Hepatic stellate cell (primary cell): ENCODE measurements at places on chromosomes 4 and X.

DNA sequence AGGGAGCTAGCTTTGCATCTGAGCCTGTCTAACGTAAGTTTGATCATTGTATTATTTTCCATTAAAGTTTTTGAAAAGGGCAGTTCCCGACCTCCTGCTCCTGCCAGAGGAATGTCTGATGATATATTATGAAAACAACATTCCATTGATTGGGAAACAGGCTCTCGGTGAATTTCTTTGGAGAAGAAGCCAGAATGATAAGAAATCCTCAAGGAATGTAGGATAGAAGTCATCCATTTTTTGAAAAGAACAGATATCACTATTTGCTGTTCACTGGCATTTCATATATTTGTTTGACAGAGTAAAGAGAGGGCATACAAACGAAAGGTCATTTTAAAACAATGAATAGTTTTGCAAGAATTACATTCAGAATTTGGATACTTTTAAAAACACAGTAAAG is 781.0 kb upstream of the HTR2C start:
- no peak for DNase-seq

DNA sequence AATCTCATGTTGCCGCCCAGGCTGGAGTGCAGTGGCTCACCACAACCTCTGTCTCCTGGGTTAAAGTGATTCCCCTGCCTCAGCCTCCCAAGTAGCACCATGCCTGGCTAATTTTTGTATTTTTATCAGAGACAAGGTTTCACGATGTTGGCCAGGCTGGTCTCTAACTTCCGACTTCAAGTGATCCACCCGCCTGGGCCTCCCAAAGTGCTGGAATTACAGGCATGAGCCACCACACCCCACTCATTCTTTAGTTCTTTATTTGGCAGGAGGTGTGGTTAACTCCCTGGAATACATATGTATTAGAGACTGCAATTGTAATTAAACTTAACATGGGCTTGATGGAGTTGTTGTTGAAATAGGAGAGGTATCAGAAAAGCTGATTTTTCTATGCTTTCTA is 1396.9 kb upstream of the IGFBP7 start:
- no peak for DNase-seq

DNA sequence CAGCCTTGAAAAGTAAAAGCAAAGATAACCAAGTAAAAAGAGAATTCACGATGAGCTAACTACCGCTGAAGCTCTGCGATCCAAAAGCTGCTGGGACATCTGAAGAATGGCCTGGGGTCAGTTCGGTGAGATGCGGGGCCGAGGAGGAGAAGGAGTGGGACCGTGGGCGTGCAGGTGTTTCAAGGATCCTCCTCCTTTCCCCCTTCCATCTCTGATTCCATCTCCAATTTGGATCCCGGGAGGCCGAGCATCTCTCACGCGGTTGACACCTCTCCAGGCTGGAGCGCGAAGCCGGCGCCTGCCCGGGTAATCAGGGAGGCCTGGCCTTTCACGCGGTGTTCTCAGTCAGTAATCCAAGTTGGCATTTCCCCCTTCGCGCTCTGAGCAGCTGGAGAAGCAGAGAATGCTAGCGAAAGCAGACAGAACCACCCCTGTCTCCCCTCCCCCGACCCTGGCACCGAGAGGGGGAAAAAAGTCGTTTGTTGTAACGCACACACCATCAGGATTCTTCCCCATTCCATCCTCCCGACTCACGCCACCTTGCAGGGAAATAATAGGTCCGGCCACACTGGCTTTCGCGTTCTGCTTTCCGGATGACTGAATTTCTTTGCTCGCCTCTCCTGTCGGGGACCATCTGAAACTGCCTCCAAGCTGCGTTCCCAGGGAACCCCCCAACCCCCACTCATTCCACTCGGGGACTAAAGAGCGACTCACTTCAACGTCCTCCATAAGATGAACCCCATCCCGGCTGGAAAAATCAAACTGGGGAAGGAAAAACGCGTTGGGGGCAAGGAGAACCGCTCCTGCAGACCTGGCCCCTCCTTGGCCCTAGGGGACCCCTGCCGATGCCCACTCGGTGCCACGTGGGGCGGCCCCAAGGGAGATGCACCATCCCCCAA is 6.5 kb downstream of the NEUROG2 start:
- no peak for DNase-seq

DNA sequence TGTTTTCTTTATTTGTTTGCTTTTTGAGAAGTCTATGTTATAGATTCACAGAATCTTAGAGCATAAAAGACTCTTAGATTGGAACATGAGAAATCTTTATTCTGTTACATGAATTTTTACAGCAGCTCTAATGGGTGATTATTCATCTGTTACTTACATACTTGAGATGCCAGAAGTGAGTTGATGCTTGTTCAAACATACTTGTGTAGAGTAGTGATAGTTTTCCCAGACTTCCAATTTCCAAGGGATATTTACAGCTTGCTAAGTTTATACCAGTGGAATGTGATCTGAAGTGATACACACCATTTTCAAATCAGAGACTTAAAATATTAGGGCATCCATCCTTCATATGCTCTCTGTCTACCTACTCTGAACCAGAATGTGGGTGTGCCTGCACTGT is 252.9 kb upstream of the SMIM31 start:
- no peak for DNase-seq

DNA sequence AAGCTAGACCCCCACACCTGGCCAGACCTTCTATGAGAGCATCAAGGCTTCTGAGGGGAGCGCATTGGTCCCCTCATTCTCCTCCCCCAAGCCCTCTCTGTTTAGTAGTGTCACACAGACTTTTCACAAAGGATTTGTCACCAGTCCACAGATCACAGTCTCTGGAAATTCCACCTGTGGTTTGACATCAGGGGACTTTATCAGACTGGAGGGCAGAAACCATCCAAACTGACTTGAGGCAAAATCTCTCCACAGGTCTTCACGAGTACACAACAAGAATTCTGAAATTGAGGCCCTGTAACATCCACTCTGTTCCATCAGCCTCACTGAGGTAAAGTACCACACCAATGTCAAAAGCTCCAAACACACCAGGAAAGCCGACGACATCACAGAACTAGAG is 112.5 kb downstream of the SH3KBP1 start:
- DNase-seq: no peak

- no peak for DNase-seq
These were observed 75.4 kb upstream of the PACRGL start for GRCh38 chr4:20624793-20625374.

DNA sequence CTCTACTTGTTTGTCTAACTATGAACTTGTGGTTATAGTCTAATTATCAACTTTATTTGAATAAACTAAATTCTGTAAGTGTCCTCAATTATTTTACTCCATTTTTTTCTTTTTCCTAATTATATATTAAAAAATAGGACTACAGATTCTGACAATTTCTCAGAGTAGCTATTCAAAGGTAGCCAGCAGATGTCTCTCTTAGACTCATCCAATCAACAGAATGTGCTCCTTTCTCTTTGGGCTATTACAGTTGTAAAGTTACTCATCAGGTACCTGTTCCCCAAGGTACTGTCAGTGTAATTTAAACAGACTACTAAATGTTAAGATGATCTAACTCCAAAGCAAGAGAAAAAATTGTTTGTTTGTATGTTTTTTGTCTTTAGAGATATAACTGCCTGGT is 248.6 kb downstream of the PCDH18 start:
- peak; percentile 1 for DNase-seq

- no peak for DNase-seq
These were observed 156.6 kb downstream of the ANKRD50 start for GRCh38 chr4:124555959-124556358.

DNA sequence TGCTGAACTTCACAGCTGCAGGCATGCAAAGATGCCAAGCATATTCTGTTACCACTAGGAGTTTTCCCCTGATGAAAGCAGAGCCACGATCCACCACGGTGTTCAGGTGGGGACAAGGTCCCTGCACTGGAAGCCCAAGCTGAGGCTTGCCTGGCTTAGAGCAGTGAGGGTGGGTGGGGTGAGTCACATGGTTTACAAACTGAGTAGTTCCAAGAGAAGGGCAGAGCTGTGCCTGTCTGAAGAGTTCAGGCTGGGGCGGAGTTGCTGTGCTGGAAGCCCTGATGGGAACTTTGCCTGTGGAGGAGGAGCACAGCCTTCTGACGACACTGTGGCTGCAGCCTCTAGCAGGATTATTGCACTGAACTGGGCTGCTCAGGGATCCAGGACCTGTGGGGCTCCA is 45.5 kb downstream of the FAM9B start:
- peak; percentile 5 for DNase-seq

- DNase-seq: no peak
These were observed 29.6 kb downstream of the PHOX2B start for GRCh38 chr4:41718907-41719306.

DNA sequence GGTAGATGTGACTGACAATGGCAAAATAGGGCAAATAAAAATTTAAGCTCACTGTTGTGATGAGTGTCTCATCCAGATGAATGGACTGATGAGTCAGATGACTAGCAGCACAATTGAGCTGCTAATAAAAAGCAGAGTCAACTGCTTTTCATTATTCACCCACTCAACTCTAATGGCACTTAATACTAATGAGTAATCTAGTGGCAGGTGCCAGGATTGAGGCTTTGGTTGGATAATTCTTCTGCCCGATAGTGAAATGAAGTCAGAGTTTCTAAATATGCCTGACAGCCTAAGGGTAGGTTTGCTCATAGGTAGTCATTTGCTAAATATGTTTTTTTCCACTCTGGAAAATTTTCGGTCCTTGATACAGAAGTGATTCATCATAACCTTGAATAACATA is 10.4 kb downstream of the OGT start:
- peak; percentile 21 for DNase-seq

DNA sequence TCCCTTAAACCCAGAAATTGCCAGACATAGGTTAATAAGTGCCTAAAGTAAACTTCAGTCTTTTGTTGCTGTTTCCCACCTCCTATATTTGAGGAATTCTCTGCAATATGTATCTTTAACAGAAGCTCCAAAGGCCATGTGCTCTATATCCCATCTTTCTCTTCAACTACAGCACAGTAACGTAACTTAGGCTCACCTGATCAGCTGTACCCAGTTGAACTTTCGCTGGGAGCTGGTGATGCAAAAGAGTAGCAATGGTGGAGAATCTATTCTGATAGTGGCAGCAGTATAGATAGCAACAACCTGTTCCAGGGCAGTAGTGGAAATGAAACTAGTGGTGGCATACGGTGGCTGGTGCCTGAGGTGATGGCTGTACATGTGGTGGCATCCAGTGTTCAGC is 33.2 kb upstream of the YTHDC1 start:
- no peak for DNase-seq

DNA sequence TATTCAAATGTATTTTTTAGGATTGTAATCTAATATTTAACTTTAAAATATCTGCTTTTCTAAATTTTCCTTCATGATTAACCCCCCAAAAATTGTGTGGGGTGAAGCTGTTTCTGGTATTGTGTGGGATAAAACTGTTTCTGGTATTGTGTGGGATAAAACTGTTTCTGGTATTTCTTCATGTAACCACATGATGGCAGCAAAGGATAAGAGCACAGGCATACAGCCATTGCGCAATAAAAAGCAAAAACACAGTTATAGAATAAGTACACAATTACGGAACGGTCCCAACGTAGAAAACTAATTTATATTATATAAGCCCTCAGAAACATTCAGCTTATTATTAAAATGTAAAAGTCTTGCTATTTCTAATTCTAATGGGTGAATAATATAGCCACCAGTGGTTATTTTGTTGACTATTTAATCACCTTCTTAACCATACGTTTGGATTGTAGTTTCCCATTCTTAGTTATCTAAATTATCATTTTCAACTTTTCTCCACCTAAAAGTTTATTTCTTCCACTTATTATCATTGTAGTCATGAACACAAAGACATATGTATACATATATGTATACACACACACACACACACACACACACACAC is 333.9 kb upstream of the FSTL5 start:
- peak; percentile 4 for DNase-seq

DNA sequence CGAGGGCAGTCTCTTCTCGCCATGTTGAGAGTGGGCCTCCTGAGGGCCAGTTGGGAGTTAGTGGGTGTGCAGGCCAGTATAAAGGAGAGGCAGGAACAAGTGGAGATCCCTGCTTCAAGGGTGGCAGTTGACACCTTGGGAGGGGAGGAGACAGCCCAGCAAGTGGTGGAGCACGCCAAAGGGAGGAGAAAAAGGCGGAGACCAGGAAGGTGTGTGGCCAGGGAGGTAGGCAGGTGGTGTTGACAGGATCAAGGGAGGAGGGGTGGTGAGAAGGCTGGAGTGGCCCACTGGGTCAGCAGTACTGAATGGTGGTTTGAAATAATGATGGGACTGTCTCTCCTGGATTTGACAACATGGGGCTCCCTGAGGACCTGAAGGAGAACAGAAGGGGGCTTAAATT is 32.6 kb downstream of the ZNF185 start:
- DNase-seq: no peak
